ENCODE measurements at places on chromosomes 4 and X. TPM values are rescaled to one million over a fixed set of nuclear protein-coding genes. Genes with fewer than 3 reads are reported as not detected.

Gene RIPPLY1
- not detected for total RNA-seq

GRCh38 chrX:22746081-22746480, 253.7 kb upstream of the DDX53 start:
- DNase-seq = no peak

Gene C4orf51
- total RNA-seq = not detected

GRCh38 chr4:41709844-41710481, 38.6 kb downstream of the PHOX2B start:
- DNase-seq = no peak

GRCh38 chrX:12210196-12210815, 72.0 kb downstream of the FRMPD4 start:
- DNase-seq = no peak

DNA sequence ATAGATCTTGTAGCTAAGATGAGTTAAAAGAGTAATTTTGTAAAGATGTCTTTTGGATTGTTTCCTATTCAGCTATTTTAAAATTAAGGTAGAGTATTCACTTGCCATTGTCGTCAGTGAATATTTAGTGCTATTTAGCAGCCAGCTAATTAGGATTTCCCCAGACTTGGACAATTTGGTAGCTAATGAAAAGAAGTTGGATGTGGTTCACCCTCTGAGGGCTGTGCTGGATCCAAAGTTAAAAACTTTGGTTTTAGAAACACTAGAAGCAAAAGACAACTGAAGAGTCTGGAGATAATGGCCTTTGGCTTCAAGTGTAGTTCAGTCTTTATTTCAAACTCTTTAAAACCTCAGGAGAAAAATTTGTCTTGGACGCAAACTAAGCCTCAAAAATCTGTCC, 41.3 kb downstream of the ATG4A start:
- DNase-seq = no peak

DNA sequence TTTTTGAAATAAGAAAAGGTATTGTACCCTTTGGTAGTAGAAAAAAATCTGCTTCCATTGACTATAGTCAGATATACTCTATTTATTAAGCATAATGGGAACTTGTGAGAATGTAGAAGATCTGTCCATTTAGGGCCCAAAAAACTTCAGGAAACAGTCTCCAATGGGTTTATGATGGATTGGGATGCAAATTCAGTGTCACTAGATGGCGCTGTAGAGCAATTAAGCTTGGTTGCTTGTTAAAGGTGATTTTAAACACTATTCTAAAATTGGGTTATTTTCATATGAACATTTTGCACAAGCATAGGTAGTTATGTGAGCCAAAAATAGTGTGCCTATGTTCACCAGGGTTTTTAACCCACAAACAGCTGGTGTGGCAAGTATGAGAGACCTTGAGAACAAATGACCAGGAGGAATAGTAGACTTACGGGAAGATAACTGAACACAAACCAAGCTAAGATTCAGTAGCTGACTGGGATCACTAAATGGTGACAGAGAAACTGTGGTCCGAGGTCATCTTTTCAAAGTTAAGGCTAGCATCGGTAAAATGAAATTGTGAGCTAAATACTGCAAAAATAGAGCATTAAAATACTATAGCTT, 80.3 kb upstream of the LSM6 start:
- DNase-seq = peak; percentile 46

- no peak for DNase-seq
Observed at GRCh38 chr4:113708250-113708649, 53.3 kb downstream of the CAMK2D start.

Gene PDGFRA
- not detected for total RNA-seq

DNA sequence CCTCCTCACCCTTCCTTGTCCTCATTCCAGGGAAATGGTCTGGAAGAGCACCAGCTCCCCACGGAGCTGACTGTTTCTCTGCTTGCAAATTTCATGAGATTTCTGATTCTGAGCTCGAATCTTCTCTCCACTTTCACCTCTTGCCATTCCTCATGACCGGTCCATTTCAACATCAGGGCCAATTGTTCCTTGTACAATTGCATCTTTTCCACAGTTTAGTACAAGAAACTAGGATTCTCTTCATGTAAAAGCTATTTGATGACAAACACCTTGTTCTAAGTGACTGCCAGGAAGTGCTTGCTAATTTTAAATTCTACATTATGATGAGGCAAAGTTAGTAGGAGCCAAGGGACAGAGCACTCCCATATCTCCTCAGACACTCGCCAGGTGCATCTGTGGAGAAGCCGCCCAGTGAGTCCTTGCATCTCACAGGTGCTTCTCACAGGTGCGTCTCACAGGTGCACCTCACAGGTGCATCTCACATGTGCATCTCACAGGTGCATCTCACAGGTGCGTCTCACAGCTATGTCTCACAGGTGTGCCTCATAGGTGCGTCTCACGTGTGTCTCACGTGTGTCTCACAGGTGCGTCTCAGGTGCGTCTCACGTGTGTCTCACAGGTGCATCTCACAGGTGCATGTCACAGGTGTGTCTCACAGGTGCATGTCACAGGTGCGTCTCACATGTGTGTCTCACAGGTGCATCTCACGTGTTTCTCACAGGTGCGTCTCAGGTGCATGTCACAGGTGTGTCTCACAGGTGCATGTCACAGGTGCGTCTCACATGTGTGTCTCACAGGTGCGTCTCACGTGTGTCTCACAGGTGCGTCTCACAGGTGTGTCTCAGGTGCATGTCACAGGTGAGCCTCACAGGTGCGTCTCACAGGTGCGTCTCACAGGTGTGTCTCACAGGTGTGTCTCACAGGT, 3.0 kb upstream of the PDE6B start:
- no peak for DNase-seq

Gene APOOL
- total RNA-seq = 11.6 TPM

Gene SYTL5
- not detected for total RNA-seq

- DNase-seq = no peak
Observed at GRCh38 chr4:87363552-87363951, 27.4 kb downstream of the HSD17B11 start.

Gene TMSB4X
- total RNA-seq = 8,961 TPM

GRCh38 chr4:155007660-155008176, 200.7 kb upstream of the NPY2R start:
- DNase-seq = no peak

GRCh38 chr4:6125103-6125651, 75.2 kb downstream of the JAKMIP1 start:
- DNase-seq = no peak

Gene MID1
- total RNA-seq = 0.23 TPM

GRCh38 chr4:18405054-18405453, 383.5 kb upstream of the LCORL start:
- DNase-seq = no peak

DNA sequence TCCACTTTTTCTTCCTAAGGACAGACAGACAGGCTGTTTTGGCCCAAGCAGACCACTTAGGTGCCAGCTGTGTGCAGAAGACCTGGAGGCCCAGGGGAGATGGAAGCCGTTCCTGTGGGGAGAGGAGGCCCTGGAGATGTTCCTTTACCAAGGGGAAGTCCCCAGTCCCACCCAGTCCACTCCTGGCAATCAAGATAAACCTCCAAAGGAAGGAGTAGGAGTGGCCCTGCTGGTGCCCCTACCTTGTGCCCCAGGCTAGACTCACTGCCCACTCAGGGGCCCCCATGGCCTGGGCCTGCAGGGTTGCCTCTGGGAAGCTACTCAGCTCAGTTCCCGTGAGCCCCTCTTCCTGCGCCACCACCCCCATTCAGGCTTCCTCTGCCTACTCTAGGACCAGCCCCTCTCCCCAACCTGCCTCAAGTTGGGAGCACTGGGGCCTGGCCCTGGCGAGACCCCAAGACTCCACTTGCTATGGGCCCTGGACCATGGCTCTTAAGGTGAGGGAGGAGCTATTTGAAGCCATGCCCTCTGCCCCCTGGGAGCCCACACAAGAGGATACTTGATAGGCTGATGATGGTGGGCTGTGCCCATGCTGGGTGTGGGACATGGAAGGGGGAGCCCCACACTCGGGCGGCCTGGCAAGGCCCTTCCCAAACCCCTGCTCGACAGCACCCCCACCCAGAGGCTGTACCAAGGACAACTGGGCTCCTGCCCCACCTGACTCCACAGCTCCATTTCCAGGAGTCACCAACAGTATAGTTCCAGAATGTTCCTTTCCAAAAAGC, 24.8 kb upstream of the RNF4 start:
- no peak for DNase-seq

DNA sequence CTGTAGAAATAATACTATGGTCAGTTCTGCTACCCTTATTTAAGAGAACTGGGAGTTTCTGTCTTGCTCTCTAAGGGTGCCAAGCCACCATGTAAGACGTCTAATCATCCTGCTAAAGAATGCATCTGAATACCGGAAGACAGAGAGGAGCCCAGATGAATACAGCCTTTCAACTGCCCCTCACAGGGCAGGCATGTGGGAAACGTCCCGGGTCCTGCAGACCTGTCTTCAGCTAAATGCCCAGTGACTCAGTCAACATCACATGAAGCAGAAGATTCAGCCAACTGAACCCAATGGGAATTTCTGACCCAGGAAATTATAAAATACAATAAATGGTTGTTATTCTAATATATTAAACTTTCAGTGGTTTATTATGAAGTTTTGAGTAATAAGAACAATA, 2141.0 kb upstream of the AGA start:
- no peak for DNase-seq

- no peak for DNase-seq
Observed at GRCh38 chrX:49934729-49935128, 12.3 kb downstream of the CLCN5 start.

All from activated CD8-positive, alpha-beta T cell treated with anti-CD3 and anti-CD28 coated beads, Interleukin-2, amount 10 ng/mL, durations not matched to agents 7 days and 5 days (primary cell).